ENCODE measurements at places on chromosomes 5 and 9. TPM values are rescaled to one million over a fixed set of nuclear protein-coding genes. Genes with fewer than 3 reads are reported as not detected.

Gene RASA1
- total RNA-seq = 22.1 TPM

Gene CORO2A
- total RNA-seq = 6.2 TPM

Gene UGT3A2
- total RNA-seq = 0.35 TPM

Gene SLC46A2
- total RNA-seq = not detected

Gene NXNL2
- not detected for total RNA-seq

Gene SLC28A3
- total RNA-seq = 0.45 TPM

Gene EGFL7
- total RNA-seq = 0.29 TPM

Measured in activated CD8-positive, alpha-beta memory T cell treated with anti-CD3 and anti-CD28 coated beads, Interleukin-2, amount 10 ng/mL, durations not matched to agents 7 days and 5 days (primary cell).